Dorsolateral prefrontal cortex (tissue), 122 donors: ENCODE measurements at places on chromosomes 13 and 19.

DNA sequence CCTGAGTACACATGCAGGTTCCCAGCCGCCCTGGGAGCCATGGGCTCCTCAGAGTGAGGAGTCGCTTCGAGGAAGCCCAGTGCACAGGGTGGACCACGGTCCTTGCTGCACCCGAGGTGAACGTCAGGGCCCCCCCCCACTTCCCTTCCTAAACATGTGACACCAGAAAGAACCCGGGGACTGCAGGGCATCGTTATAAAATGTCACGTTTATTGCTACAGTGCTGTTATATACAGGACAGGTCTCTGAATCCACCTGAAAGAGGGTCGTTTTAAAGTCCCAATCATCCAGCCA, 3.8 kb upstream of the UQCR11 start:
- no peak for DNase-seq

DNA sequence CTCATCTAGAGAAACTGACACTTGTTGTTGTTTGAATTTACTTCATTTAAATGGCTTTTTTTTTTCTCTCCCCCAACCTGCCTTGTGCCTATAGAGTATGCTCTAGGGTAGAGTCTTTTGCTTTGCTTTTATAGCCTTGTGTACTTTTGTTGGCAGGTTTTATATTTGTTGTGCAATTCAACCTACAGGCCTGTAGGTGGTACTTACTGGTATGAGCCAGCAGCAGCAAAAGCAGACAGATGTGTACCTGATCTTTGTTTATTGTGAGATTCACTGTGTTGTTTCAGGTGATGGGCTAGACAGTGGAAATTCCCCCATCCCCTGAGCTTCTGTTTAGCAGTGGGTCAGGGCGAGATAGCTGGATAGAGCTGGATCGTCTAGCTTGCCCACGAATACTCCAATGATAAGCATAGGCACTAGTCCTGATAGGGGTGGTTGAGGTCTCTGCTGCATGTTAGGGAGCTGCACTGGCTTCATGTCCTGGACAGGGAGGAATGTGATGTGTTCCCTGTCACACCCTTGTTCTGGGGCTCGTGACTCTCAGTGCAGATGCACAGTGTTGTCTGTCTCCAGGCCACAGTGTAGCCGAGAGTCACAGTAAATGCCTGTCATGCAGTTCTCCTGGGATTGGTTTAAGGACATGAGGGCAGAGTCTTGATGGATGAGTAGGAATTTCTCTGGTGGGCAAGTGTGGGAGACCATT, 21.3 kb downstream of the DNAJC3 start:
- DNase-seq, result no peak

DNA sequence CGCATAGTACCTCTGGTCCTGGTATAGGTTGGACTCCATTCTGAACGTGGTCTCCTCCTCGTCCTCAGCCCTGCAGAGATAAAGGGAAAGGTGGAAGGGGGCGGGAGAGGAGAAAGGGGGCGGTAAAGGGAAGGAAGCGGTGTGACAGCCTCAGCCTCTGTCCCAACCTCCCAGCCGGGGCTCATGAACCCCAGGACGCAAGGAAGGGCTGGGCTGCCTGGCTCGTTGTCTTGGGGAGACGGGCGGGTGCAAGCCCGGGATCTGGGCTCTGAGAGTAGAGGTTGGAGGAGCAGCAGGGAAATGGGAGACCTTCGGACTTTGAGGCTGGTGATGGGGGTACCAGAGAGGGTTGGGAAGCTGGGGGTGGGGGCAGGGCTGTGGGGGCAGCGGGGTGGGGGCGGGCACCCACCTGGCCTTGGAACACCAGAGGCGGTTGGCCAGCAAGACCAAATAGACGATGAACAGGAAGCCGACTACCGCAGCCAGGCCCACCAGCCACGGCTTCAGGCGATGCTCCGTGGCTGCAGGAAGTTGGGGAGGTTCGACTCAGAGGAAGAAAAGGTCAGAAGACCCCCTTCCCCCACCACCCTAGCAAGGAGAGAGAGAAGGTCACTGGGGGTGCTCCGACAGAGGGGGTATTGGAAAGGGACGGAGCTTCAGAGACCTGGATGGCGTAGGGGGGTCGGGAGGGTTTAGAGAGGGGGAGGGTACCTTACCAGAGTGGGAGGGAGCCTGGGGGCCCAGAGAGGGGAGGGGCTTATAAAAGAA, 1.7 kb downstream of the SMIM24 start:
- DNase-seq, result no peak

GRCh38 chr13:34413538-34414210, 528.4 kb upstream of the NBEA start:
- DNase-seq, result no peak

DNA sequence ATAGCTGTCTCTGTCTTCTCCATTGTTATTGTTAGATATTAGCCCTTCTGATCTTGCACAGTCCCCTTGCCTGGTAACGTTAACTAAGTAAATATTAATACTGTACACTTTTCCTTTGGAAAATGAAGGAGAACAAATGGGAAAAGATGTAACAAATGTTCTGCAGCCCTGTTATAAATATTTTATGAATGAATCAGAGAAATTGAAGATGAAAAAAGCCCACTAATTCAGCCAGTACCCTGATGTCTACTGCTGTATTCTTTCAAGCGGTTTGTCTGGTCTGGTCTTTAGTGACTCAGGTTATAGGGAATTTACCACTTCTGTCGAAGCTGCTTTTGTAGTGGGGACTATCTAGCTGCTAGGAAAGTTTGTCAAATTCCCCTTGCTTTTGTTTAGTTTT, 121.0 kb downstream of the COG6 start:
- no peak for DNase-seq

- no peak for DNase-seq
These were observed 18.7 kb upstream of the ATXN8OS start for GRCh38 chr13:70088926-70089325.

DNA sequence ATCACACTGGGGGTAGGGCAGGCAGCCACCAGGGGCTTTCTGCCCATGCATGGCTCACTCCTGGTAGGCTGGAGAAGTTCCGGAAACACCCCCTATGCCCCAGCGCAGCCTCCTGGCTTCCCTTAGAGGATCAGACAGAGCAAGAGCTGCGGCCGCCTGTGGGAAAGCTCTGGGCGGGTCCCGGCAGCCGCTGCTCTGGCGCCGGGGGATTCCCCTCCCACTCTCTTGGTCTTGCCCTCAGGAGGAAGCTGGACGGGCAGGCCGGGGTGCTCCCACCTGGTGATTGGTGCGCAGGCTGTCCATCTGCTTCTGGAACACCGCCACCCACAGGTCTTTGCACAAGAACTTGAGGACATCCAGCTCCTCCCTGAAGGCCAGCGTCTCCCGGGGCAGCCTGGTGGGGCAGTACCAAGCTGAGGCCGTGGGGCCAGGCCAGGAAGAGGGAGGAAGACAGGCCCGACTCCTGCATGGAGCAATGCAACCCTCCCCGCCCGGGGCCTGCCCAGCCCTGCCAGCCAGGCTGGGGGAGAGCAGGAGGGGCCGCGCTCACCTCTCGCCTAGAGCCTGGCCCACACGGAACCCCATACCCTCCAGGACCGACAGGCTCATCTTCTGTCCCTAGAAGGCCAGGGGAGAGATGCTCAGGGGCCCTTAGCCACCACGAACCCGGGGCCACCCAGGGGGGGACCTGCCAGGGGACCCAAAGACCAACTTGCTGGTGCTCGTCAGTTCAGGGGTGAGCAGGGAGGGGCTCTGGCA, 4.0 kb upstream of the NKPD1 start:
- no peak for DNase-seq

DNA sequence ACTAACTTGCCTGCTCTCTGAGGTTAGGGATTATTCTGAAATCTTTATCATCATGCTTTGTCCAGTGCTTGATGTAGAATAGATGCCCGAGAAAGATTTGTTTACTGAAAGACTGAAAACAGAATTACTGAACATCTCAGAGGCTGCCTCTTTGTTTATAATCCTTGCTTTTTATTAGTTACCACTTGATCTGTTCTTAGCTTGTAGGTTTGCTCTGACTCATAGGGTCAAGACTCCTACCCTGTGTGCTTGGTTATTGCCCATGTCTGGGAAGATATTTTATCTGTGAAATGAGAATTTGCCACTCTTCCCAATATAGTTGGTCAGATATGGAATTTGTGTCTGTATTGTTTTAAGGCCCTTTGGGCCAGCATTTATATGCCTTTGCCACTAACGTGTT, 675.3 kb downstream of the DIAPH3 start:
- no peak for DNase-seq

DNA sequence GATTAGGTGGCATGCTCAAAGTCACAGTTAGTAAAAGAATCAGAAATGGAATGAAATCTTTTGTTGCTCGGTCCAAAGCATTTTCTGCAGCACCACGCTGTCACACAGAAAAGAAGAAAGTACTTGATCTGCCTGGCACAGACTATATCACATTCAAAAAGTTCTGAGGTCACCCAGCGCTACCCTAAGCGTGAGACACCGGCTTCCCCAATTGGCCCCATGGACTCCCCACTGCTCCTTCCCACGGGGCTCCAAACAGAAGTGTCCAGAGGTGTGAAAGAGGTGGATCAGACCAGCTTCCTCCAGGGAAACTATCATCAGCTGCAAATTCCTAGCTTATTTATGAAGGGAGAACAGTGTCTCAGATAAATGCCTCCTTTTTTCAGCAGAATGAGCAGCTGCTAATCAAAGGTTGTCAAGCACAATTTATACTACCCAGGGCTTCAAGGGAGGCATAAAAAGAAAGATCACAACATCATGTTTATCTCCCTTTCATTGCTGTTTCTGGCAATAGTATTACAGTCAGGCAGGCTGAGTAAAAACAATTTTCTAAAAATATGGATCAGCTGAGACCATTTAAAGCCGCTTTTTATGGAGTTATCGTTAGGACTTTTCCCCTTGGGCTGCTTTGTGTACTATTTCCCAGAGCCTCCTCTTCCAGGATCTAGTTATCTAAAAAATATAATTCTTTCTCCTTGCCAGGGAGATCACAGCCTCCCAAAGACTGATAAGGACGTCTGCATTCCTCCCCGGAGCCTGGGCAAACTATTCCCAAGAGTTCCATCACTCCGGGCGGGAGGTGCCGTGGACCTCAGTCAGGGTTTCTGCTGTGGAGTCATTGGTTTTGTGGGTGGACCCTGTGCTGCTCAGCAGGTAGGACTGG, 208.0 kb downstream of the LHFPL6 start:
- no peak for DNase-seq

DNA sequence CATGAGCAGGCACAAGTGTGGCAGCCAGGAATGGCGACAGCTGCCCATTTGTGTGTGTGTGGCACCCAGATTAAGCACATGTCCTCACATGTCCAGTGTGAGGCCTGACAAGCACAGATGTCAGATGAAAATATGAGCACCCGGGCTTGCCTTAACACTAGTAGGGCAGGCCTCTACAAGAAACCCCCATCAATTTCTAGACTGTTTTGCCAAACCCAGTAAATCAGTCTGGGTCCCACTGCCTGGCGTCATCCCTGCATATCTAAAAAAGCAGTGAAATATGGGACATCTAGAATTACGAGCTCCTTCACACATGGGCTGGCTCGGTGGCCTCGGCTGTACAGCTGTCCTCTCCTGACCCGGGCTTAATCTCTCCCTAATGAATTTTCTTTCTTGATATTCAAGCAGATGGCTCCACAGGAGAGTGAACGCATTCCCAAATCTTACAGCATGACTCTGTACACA, 432.7 kb downstream of the FOXO1 start:
- no peak for DNase-seq

DNA sequence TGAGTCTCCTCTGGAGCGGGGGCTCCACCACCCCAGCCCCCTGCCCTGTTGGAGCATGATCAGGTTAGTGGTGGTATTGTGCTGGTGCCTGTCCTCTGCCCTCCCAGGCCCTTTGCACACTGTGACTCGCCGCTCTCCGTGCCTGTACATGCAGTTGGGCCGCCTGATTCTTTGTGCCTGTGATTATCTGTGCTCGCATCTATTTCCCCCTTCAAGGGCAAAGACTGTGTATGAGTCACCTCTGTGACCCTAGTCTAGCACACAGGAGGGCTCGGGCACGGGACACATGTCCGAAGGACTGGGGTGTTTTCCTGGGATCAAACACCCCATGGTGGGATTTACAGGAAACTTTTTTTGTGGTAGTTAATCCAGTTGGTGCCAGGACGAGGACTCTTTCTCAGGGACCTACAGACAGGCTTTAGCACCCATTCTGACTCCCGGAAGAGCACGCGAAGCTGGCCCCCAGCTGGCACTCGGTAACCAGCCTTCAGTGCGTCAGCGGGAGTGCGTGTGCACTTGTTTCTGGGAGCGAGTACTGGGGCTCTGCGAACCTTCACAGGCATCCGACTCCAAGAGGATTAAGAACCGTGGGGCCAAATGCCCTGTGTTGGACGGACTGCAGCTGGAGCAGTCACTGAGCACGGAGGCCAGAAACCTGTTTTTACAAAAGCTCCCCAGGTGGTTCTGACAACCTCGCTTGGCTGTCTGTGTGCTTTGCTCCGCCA, 6.7 kb downstream of the PPP1R37 start:
- DNase-seq, result no peak

- DNase-seq, result peak; percentile 86
These were observed 75.1 kb downstream of the GNG7 start for GRCh38 chr19:2627319-2627829.
